Effector CD8-positive, alpha-beta T cell (primary cell): ENCODE measurements at places on chromosomes 16 and 17.

DNA sequence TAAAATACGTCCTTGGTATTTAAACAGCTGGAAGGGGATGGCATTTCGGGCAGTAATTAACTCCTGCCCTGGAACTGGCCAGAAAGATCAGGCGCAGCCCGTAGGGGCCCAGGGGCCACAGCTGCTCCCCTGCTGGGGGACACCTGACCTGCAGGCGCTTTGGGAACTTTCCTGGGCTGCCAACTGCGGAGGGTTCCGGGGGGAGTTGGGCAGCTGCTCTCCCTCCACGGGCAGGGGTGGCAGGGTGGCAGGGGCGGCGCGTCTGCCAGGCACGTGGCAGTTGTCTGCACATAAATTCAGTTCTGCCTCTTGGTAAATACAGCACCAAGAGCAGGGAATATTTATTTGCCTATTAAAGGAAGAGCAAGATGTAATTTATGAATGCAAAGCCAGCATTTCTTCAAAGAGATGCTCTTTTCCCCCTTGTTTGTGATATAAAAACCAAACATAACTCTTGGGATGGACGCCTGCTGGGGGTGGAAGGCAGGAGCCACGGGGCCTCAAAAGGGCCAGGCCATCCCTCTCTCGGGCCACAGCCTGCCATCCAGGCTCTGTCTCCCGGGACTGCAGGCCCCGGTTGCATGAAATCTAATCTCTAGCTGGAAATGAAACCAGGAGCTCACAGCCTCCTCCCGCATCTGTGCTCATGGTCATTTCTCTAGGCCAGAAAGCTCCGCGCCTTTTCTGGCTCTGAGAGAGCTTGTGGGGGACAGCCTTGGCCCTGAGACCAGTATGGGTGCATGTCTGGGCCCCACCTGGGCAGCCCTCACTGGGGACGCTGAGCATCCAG, 29.9 kb upstream of the CHMP6 start:
- DNase-seq = no peak

DNA sequence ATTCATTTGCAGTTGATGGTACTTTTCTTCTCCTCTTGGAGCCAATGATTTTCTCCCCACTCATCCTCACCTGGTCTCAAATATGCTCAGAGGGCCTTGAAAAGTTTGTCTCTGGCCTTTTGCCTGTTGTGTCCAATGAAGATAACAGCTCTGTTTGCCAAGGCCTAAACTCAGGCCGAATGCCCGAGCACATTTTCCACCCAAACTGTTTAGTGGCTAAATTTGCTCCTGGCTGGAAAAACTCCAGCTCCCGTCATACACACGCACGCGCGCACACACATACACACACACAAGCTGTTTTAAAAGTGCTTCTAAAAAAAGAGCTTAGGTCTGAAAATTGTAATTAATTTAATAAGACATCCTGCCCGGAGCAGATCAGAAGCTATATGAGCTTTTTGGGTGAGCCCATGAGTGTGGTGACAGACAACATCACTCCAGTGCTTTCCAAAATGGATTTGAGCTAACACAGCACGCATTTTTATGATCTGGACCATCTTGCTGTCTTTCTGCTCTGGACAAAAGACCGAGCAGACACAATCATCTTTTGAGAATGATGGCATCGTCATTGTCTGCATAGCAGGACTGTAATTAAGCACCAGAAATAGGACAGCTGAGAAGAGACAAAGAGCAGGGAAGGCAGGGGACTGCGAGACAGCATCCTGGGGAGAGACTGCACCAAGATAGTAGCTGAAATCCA, 48.9 kb downstream of the IRX6 start:
- no peak for DNase-seq

- no peak for DNase-seq
Observed at GRCh38 chr17:67491009-67491680, 114.1 kb downstream of the PITPNC1 start.

- no peak for DNase-seq
Observed at GRCh38 chr16:80323808-80324195, 217.0 kb upstream of the DYNLRB2 start.

DNA sequence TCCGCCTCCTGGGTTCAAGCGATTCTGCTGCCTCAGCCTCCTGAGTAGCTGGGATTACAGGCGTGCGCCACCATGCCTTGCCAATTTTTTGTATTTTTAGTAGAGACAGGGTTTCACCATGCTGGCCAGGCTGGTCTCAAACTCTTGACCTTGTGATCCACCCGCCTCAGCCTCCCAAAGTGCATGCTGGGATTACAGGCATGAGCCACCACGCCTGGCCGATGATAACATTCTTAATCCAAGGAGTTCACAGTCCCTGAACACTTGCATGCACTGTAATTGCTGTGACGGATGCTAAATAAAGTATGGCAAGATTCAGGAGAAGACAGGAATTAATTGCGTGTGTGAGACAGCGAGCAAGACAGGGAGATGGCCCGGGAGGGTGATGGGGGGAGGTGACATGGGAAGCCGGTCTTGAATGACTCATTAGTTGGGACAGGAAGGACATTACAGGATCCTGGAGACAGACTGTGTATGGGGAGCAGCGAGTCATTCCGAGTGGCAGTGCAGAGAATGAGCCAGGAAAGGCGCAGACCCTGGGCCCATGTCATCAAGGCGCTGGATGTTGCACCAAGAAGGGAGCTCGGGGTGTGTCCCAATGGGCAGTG, 6.7 kb downstream of the ABCA3 start:
- DNase-seq = no peak

- DNase-seq = no peak
Observed at GRCh38 chr17:81738801-81739393, 26.8 kb downstream of the SLC25A10 start.

GRCh38 chr16:3570420-3571062, 6.7 kb downstream of the NLRC3 start:
- DNase-seq = no peak

DNA sequence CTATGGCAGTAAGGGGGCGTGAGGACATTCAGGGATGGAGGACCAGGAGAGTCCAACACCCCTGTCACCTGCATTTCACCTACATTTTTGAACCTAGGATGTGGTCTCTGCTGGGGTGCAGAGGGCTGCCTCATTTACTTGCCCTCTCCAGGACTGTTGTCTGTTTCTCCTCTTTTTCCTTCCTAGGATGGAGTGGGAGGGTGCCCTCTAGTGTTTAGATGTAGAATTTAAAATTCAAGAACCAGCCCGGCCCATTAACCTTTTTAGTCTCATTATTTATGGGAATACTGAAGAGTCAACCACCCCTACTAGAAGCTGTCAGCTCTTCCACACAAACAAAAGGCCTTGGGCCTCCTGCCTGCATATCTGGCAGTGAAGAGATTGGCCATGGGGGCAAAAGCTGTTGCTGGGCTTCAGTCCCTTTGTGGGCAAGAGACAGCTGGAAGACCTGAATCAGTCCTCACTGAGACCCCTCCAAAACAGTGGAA, 2.5 kb upstream of the STARD3 start:
- no peak for DNase-seq

DNA sequence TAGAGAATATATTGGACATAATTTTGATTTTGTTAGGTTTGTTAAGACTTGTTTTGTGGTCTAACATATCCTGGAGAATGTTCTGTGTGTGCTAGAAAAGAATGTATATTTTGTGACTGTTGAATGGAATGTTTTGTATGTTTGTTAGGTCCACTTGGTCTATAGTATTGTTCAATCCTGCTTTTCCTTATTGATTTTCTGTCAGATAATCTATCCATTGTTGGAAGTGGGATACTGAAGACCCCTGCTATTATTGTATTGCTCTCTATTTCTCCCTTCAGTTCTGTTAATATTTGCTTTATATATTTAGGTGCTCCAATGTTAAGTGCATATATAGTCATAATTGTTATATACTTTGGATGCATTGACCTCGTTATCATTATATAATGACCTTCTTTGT, 33.0 kb upstream of the NKD1 start:
- DNase-seq = no peak

DNA sequence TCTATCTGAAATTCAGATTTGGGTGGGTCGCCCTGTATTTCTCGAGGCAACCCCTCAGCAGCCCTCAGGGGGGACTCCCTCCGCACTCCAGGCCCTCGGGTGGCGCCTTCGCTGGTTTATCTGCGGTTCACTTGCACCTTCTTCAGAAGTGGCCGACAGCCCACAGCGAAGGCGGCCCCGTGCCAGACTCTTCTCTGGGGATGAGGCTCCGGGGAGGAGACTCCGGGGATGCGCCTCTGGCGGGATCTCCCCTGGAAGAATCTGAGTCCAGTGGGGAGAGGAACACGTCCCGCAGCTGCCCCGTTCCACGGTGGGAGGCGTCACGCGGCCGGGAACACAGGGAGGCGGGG, 63.9 kb upstream of the DNAJA2 start:
- DNase-seq = no peak

DNA sequence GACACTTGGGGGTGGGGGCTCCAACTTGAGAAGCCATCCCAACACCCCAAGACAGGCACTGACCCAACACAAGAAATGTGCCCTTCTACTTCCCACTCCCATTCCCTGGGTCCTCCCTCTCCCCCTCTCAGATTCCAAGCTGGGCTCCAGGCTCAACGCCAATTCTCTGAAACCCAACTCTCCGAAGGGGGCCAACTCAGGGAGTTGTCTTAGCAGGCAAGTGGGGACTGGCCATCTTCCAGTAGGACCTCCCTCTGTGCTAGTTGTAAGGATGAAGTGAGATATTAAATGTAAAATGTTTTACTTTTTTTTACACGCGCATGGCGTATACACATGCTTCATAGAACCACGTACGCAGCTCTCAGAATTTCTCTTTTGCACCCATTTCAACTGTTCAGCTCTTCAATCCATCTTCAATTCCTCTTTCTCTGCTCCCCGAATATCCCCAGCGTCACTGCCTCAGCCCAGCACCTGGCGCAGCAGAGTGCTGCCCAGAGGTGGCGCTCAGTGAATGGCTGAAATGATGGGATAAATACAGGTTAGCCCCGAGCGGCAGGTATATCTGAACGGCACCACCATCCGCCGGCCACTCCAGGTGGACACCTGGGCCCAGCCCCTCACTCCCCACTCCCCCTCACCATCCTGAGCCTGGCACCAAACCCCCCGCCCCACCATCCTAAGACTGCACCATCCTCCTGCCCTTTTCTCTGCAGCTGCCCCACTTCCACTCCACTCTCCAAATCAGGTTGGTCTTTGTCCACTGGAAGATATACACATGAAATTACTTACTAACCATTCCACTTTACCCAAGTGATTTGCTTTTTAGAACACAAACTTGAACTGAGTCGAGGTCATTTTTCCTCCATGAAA, 43.9 kb upstream of the TNRC6C start:
- no peak for DNase-seq

DNA sequence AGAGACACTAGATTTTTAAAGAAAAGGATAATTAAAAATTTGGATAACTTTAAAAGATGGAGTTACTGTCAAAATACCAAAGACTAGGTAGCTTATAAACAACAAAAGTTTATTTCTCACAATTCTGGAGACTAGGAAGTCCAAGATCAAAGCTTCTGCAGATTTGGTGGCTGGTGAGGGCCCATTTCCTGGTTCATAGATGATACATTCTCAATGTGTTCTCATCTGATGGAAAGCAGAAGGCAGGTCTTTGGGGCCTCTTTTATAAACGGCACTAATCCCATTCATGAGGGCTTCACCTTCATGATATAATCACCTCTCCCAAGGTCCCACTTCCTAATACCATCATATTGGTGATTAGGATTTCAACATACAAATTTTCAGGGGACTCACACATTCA, 33.7 kb downstream of the NLK start:
- DNase-seq = no peak

- DNase-seq = no peak
Observed at GRCh38 chr16:4550591-4550990, 5.5 kb upstream of the C16orf96 start.

- DNase-seq = no peak
Observed at GRCh38 chr16:31452631-31453106, 6.6 kb upstream of the ARMC5 start.

DNA sequence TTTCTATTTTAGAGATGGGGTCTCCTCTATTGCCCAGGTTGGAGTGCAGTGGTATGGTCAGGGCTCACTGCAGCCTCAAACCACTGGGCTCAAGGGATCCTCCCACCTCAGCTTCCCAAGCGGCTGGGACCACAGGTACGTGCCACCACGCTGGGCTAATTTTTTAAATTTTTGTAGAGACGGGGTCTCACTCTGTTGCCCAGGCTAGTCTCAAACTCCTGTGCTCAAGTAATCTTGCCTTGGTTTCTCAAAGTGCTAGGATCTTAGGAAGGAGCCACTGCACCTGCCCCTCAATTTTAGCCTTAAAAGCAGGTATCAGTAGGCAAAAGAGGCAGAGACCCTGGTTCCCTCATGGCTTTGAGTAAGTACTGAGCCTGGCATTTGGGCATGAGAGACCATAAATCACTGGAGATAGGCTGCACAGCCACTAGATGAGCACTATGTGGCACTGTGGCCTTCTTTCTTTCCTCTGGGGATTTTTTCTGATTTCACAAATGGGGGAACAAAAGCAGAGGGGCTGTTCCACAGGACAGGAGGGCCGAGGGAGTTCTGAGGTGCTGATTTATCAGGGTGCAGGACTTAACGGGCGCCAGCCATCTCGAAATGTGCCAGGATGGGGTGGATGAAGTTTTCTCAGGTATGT, 82.2 kb downstream of the PLXDC1 start:
- DNase-seq = no peak

DNA sequence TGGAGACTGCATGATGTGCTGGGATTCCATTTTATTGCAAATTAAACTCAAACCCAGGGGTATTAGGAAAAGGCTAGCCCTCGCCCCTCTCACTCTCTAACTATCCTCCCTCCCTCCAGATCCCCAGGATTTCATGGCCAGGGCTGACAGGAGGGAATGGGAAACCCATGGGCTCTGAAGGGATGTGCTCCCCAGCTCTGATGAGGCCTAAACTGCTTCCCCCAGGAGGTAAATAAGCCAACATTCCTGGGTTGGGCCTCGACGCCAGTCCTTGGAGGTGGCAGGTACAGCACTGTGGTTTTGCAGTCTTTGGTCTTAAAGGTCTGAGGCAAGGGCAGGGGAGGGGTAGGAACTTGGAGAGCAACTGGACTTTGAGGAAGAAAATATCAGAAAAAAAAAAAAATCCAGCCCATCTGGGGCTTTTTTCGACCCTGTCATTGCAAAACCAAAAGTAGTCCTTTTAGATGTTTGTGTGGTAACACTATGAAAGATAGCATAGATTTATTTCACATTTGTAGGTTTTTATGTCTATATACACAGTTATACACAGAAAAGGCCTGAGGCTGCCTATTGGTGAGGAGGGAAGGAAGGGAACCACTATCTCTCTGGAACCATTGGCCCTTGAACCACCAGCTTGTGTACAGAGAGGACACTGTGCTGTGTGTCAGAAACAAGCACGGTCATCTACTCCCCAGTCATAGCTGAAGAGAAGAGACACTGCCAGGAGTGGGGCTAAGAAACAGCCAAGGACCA, 12.0 kb downstream of the C17orf113 start:
- no peak for DNase-seq

DNA sequence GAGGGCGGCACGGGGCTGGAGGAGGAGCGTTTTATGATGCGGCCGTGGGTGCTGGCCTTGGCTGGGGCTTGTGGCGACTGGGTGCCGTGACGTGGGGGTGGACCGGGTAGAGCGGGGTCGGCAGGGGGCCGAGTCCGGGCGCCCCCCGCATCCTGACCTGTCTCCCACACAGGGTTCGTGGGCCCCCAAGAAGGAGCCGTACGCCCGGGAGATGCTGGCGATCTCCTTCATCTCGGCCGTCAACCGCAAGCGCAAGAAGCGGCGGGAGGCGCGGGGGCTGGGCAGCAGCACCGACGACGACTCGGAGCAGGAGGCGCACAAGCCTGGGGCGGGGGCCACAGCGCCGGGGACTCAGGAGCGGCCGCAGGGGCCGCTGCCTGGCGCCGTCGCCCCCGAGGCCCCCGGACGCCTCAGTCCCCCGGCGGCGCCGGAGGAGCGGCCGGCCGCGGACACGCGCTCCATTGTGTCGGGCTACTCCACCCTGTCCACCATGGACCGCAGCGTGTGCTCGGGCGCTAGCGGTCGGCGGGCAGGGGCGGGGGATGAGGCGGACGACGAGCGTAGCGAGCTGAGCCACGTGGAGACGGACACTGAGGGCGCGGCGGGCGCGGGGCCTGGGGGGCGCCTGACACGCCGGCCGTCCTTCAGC, 81.6 kb downstream of the ARHGAP23 start:
- DNase-seq = no peak
